ENCODE measurements at places on chromosomes 2 and 18.
A peak's percentile ranks its signal among the peaks of the same experiment; 100 is the strongest.

DNA sequence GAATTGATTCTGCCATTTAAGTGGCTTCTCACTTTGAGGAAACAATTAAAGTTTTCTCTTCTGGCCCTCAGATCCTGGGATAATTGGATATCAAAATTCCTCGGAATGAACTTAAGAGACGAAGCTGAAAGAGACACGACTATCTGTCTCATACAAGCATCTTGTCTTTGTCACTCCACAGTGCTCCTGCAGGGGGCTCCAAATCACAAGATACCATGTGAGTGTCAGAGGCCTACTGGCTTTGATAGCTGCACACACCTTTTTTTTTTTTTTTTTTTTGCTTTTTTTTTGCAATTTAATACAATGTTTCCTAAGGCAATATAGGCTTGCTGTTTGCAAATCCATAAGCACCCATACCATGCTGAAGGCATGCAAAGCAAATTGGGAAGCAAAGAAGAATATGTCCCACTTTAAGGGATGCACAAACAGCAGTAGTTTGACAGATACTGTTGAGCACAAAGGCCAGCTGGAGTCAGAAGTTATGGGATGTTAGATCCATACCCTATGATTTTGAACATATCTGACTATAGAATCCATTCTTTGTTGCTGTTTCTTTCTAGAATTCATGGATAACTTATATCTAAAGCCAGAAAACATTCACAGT, 109.0 kb upstream of the CBLN2 start:
- DNase-seq, result peak; percentile 26

DNA sequence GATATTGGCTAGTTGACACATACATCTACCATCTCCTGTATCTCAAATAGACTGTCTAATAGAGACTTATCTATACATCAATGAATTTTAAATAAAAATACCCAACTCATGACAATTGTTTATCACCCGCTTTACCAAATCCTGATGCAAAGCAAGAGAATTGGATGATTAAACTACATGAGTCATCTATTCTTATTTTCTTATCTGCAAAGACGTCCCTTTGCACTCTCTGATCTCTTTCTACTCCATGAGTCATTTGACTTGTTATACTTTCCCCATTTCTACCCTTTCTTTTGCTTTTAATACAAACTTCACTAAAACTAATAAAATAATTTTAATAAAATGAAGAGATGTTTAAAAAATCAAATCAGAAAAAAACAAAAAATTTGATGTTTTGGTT, 261.7 kb upstream of the MAP2 start:
- DNase-seq, result no peak

GRCh38 chr2:1614564-1614963, 129.8 kb downstream of the PXDN start:
- DNase-seq, result no peak

GRCh38 chr2:64328415-64328722, 125.6 kb upstream of the LGALSL start:
- DNase-seq, result no peak

DNA sequence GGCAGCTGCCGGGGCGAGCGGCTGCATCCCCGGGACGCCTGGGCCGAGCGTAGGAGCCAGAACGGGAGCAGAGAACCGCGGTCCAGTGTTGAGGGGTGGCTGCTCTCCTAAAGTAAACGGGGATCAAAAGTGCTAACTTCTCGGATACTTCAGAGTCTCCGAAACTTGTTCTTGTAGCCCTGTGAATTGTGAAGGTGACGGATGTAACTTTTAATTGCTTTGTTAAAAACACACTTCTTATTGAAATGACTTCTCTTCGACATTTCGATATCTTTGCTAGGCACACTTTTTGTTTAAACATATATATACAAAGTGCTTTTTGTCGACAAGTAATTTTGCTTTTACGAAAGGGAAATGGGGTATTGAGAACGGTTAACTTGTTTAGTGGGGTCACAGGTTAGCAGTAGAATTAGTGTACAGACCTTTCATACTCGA, 540 bp downstream of the ATP9B start:
- DNase-seq, result peak; percentile 52

DNA sequence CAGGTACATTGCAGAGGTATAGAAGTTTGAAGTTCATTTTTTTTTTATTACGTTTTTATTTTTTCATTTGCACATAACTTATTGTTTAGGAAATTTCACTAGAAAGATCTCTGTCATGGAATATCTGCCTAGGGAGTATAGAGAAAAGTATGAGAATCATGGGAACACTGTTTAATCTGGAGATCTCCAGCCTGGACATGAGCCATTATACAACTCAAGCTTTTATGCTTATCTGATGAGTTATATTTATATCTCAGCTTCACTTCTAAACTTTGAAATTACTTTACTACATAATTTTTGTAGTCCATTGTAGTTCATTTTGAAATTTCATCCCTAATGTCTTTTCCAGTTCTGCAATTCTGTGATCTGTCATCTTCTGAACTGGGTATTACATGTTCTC, 515.6 kb downstream of the ERBB4 start:
- no peak for DNase-seq

DNA sequence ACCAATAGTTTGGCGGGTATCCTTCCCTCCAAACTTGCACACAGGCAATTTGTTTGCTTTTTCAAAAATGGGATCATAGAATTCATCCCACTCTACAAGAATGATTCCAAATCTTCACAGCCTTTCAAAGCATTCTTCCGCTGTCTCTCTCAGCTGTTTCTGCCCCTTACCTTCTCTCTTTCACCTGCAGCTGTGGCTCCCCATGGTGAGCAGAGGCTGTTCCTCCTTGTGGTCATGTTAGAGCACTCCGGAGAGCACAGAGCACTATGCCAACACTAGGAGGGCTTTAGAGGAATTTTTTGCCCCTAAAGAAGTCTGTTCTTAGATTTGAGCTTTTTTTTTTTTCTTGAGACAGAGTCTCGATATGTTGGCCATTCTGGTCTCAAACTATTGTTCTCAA, 30.4 kb downstream of the MTHFD2 start:
- DNase-seq, result no peak

Measured in endothelial cell of umbilical vein (primary cell).